ENCODE measurements at places on chromosomes 2 and 18. TPM values are rescaled to one million over a fixed set of nuclear protein-coding genes. Genes with fewer than 3 reads are reported as not detected.

TTL gene
- total RNA-seq = 48.4 TPM

HOXD13 gene
- 1.2 TPM for total RNA-seq

FBXO36 gene
- 1.8 TPM for total RNA-seq

RNASEH1 gene
- total RNA-seq = 38.7 TPM

PLEKHH2 gene
- total RNA-seq = 0.34 TPM

POTEI gene
- not detected for total RNA-seq

NLRC4 gene
- total RNA-seq = not detected

CYP26B1 gene
- 0.51 TPM for total RNA-seq

UGT1A10 gene
- not detected for total RNA-seq

C2orf78 gene
- not detected for total RNA-seq

SIGLEC15 gene
- 0.39 TPM for total RNA-seq

TWIST2 gene
- total RNA-seq = 139 TPM

CYTIP gene
- not detected for total RNA-seq

LIMS2 gene
- 52.5 TPM for total RNA-seq

SP5 gene
- total RNA-seq = not detected

GAL3ST2 gene
- total RNA-seq = not detected

HOXD9 gene
- total RNA-seq = 3.2 TPM

KLHL14 gene
- total RNA-seq = not detected

MYCN gene
- total RNA-seq = not detected

DYSF gene
- 0.07 TPM for total RNA-seq

ANKRD23 gene
- 0.76 TPM for total RNA-seq
